ENCODE measurements at places on chromosomes 1 and 21.

DNA sequence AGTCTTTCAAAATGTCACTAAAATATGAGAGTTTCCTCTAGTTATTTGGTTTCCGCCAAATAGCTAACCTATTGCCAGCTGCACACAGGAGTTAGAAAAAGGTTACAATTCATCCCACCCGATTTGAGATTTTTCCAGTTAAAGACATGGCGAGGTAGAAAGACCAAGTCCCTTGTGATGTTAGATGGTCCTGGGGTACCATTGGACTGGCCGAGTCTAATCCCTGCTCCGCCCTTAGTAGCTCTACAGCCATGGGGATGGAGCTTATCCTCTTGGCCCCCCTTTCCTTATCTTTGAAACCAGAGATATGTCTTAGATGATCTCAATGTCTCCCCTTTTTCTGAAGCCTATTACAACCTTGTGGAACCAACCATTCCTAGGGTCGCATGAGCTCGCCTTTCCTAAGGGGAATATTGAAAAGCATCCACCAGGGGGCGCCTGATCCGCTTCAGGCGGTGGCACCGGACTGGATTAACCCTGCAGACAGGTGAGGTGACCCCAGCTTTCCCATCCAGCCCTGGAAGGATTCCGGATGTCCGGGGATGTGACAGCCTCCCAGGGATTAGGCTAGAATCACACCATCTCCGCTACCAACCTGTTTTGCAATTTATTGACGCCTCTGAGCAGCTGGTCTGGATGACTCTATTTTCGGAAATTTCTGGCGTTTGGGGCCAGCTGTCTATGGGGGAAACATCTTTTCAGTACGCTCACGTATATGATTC, 68.3 kb upstream of the SIM2 start:
- DNase-seq = peak; percentile 29

GRCh38 chr1:61301824-61302657, 219.7 kb downstream of the NFIA start:
- DNase-seq = no peak

DNA sequence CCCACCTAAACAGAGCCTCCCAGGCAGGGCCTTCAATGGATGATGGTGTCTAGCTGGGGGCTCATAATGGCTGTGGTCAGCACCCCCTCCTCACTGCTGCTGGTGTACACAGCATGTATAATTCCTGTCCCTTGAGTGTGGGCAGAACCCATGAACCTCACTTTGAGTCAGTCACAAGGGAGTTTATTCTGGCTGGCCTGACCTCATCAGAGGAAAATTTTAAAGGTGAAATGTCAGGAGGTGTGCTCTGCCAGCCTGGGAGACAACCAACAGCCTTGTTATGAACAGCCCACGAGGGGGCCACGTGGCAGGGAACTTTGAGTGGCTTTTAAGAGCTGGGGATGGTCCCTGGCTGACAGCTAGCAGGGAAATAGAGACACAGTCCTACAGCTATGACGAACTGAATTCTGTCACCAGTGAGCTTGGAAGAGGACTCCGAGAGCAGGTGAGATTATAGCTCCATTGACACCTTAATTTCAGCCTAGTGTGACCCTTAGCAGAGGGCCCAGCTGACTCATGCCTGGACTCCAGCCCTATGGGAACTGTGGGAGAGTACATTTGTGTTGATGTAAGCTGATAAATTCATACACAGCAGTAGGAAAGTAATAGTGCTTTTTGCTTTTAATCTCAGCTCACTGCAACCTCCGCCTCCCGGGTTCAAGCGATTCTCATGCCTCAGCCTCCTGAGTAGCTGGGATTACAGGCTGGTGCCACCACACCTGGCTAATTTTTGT, 73.5 kb upstream of the RUNX3 start:
- no peak for DNase-seq

DNA sequence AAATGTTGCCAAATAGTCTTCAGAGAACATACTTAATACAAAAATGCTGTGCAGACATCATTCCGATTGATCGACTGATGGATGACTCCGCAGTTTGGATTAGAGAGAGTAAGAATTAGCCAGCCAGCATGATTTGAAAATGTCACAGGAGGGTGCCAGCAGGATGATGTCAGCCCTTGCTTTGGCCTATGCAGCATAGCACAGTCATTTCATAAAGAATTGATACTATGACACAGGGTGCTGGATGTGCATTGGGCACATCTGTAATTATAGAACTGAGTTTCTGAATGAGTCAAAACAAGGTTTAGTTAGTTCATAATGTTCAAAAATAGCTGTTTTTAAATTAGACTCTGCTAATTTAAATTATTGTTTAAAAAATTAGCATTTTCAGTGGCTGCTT, 21.6 kb upstream of the TRAF5 start:
- no peak for DNase-seq

GRCh38 chr21:45950740-45951515, 30.6 kb upstream of the COL6A1 start:
- no peak for DNase-seq

GRCh38 chr21:38956856-38957571, 151.3 kb downstream of the ETS2 start:
- no peak for DNase-seq

Data from activated CD8-positive, alpha-beta memory T cell treated with anti-CD3 and anti-CD28 coated beads for 4 hours (primary cell).